ENCODE measurements at places on chromosomes 5 and 9.

- peak; percentile 57 for DNase-seq
Measured at GRCh38 chr5:113382731-113383130, 52.1 kb downstream of the TSSK1B start.

DNA sequence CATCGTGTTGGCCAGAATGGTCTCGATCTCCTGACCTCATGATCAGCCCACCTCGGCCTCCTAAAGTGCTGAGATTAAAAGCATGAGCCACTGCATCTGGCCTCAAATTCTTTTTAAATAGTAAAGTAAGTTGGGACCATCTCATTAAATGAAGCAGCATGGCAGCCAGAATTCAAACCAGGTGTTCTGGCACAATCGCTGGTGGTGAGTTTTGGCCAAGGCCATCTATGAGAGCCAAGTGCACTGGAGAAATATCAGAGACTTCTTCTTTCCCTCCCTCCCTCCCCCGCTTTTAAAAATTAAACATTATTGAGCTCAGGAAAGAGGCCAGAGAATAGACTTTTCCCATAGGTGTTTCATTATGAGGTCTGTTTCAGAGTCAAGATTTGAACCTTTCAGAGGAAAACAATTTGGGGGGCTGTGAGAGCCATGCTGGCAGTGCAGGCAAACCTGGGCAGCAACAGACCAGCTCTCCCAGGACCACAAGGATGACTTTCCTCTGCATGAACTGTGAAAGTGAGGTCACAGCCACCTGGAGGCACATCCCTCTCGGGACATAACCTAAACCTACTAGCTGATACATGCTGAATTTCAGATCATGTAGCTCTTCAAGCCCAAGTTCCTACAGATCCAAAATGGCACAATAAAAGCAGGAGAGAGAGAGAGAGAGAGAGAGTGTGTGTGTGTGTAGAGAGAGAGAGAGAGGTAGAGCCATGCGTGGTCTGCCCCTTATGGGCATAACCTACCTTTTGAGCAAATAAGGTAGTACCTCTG is 94.6 kb upstream of the DMRT1 start:
- DNase-seq, result no peak

DNA sequence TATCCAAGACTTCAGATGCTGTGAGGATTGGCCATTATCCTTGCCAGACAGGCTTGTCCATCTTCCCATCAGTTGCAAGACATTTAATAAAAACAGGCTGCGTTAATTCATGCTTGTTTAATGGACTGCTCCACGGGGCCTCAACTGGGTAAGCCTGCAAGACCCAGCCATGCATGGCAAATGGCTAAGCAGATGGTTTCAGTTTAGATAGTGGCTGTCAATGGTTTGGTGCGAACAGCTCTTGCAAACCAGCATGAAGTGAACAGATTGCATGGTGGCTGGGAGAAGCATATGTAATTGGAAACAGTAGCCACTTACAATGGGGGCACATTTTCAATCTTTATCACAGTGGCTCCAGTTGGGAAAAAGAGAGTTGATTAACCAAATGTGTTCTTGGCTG is 628.2 kb upstream of the KLF4 start:
- peak; percentile 97 for DNase-seq

DNA sequence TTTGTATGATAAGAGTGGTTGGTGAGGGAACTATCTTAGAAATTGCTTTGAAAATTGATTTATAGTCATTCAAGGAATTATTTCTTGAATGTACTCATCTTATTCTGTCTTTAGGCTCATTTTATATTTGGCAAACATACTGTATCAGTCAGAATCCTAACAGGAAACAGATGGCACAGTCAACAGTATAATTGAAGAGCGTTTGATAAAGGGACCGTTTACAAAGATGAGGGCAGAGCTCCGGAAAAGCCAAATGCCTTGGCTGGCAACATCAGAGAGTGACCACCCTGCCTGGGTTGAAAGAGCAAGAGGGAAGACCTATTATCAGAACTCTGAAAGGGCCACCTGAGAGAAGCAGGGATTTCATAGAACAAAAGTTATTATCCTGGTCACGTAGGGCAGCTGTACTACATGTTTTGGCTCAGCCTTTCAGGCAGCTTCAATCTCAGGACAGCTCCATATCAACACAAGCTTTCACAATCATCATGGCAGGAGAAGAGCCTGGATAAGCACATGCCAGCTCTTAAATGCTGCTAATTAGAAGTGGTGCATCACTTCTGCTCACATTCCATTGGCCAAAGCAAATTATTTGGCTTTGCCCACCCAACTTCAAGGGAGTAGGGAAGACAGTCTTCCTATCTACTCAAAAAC is 47.2 kb upstream of the ARL15 start:
- DNase-seq, result peak; percentile 84

GRCh38 chr5:27708534-27708933 is 670.1 kb upstream of the CDH9 start:
- DNase-seq, result no peak

GRCh38 chr5:133225671-133226152 is 173.9 kb downstream of the HSPA4 start:
- peak; percentile 80 for DNase-seq

- DNase-seq, result peak; percentile 76
Measured at GRCh38 chr9:19379697-19380046, 364 bp downstream of the RPS6 start.

GRCh38 chr9:124792257-124793014 is 15.5 kb downstream of the OLFML2A start:
- DNase-seq, result no peak

DNA sequence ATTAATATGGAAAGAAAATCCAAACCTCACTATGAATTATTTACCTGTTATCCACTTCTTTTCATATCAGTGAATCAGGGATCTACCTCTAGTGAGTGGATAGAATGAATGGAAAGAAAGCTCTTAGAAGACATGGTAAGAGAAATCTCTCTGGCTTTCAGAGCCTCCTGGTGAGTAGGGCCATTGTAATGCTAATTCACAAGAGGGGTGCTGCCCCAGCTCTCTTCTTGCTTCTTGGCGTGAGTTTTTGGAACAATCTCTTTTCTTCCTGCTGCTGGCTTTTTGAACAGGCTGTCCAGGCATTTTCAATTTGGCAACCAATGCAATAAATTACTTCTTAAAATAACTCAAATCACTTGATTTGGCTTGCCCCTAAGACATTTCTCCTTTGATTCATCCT is 49.9 kb upstream of the KCNN2 start:
- no peak for DNase-seq

DNA sequence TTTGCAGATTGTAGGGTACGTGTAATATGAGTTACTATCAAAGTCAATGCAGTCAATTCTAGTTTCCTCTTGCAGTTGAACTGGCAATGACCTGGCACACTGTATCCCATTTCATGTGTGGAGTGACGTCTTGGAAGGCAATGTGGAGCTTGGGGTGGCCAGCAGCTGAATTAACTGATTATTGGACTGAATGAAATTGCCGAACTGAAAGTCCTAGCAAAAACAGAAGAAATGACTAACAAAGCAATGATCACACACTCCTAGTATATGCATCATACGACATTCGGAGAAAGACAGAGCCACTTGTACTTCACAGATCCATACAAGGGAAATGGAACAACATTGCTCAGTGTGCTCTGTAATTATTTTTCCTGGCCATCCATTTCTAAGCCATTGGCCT is 259.1 kb upstream of the DAPK1 start:
- DNase-seq, result no peak

- no peak for DNase-seq
Measured at GRCh38 chr9:90808890-90809685, 7.5 kb downstream of the SYK start.

- peak; percentile 95 for DNase-seq
Measured at GRCh38 chr5:141514330-141515133, 25.7 kb downstream of the PCDHGC5 start.

DNA sequence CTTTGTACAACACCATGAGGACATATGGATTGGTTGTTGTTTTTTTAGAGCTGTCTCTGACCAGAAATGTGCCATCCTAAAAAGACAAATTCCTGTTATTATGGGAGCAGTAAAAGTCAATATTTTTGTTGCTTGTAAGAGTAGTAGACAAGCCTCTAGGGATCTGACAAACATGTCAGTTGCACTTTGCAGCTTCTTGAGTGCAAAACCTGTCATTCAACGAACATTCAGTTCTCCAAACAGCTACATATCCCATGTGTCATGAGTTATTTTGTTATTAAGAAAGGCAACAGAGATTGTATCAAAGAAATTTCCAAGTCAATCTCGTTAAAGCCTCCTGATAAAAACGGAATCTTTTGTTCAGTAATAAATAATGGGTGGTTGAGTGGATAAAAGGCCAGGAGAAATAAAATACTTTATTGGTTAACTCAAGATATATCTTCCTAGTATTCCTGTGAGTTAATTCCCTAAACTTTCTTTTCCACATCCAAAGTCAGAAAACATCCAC is 18.1 kb downstream of the C5orf58 start:
- DNase-seq, result no peak

DNA sequence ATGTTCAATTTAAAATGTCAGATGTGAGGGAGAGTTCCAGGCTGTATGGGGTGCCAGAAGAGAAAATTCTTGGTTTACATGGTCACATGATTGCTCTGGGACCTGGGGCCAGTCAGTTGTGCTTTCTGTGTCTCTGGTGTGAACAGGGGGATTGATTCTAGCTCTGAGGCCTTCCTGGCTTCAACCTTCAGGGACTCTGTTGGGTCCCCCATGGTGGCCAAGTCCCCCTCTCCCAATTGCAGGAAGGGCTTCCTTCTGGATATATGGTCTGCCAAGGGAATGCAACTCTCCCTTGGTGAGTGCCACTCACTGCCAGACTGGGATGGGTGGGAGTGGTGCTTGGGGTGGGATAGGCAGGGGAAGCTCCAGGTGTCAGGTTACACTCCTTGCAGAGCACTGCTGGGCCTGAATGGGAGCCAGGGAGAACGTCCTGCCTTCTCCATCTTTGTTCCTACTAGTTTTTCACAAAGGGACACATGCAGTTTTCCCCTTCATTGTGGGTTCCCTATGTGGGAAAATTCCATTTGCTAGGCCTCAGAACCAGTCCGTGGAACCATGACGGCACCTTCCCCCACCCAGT is 153.2 kb downstream of the MELK start:
- peak; percentile 31 for DNase-seq

DNA sequence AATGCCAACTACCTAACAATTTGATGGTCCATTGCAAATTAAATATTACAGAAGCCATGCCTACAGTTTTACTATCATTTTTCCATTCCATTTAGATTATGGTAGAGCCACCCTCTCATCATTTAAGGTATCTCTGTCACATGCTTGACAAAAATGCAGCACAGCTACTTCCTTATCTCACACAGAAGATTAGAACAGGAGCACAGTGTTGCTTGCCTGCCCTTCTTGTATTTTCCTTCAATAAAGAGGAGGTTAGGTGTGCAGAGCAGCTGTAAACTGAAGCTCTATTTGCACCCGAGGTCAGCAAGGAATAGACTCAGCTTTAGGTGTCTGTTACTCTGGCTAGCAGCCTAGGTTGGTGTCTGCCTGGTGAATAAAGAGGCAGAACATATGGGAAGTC is 51.5 kb upstream of the ATP10B start:
- DNase-seq, result peak; percentile 34

- DNase-seq, result peak; percentile 73
Measured at GRCh38 chr9:93459432-93459847, 6.1 kb upstream of the FAM120AOS start.

GRCh38 chr9:90974643-90975245 is 173.1 kb downstream of the SYK start:
- no peak for DNase-seq

DNA sequence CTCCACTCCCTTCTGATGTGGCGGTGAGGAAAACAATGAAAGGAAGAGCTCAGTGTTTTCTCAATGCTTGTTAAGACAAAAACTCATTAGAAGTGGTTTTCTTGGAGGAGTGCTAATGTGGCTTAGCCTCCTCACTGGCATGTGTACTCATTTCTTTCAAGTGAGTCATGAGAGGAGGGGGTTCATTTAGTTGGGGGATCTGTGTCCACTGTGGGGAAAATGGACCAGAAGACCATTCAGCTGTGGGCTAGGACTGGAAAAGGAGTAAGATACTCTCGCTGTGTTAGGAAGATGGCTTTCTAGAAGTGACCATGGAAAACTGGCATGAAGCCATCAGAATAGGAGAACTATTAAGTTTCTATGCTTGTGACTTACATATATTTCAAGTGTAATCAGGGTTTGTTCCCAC is 23.5 kb downstream of the KLF9 start:
- DNase-seq, result no peak

GRCh38 chr9:133122935-133123611 is 2.0 kb upstream of the RALGDS start:
- DNase-seq, result no peak

DNA sequence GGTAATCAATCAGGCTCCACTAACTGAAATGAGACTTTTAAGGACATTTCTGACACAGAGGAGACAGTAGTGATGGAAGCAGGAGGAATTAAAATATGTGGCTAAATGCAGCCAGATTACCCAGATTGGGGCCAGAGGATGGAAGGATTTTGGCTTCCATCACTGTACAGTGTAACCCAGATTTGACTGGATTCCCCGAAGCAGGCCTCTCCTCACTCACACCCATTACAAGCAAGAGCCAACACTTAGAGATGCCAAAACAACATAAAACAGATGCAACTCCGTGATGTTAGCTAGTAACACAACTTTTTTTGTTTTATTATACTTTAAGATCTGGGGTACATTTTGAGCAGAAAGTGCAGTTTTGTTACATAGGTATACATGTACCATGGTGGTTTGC is 17.6 kb downstream of the TEK start:
- DNase-seq, result no peak

DNA sequence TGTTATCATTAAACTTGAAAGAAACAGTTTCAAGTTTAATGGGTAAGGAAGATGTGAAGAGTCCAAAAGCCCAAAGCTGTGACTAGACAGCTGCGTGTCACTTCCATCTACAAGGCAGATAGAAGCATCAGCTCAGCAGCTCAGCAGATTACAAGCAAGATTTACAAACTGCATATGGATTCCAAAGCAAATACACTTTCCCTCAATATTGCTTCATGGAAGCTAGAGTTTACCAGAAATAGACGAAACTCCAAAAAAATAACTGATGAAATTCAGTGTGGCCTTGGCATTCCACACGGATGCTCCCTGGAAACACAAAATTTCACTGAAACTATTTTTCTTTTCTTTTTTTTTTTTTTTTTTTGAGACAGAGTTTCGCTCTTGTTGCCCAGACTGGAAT is 17.9 kb downstream of the MYO10 start:
- DNase-seq, result no peak

DNA sequence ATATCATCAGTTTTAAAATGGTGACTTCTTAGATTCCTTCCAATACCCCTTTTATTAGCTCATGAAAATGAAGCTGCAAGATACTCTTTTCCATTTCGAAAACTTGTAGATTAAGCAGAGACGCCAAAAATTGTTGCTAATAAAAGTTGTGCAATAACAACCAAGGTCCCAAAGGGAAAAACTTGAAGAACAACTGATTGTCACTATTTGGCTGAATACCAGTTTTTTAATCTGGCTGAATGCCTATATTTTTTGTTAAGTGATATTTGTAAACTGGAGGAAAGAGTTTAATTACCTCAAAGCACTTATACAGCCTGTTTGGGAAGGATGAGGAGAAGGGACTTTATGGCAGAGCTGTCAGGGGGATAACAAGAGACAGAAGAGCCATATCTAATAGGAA is 14.6 kb downstream of the C5orf58 start:
- peak; percentile 12 for DNase-seq

DNA sequence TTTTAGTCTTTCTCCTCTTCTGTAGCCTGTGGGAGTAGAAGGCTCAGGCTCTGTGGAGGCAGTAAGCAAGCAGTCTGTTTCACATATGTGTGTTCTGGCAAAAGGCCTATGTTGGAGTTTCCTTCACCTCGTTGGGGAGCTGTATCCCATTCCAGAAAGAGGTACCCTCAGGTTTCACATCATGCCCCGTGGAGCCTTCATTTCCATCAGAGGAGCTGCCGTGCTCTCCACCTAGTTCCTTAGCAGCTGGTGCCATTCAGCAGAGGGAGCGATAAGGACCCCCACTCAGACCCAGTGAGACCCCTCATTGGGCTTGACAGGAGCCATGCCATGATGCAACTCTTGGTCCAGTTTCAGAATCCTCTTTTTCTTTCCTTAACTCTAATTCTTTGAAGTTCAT is 50.6 kb upstream of the ANGPTL2 start:
- no peak for DNase-seq

Data from NCI-H69 (cell line).